ENCODE measurements at places on chromosomes 3 and 15.

- H3K4me1 ChIP-seq, result peaks cover 15% of the 10 kb centered on the region
- H3K27ac ChIP-seq, result peak overlapping the region; percentile 31
- no peak overlapping the region for H3K4me3 ChIP-seq
- peaks cover 24% of the 10 kb centered on the region for H3K36me3 ChIP-seq
- no peaks in the 10 kb centered on the region for H3K27me3 ChIP-seq
- no peak for DNase-seq
These were observed 26.7 kb downstream of the CLK3 start for GRCh38 chr15:74642348-74642733.

- H3K36me3 ChIP-seq, result no peaks in the 10 kb centered on the region
- H3K4me1 ChIP-seq, result no peaks in the 10 kb centered on the region
- no peak overlapping the region for H3K27ac ChIP-seq
- no peak overlapping the region for H3K4me3 ChIP-seq
- no peak for DNase-seq
These were observed 578.4 kb downstream of the ZIC1 start for GRCh38 chr3:147987549-147987948.

GRCh38 chr3:152254041-152254440 is 14.7 kb upstream of the MBNL1 start:
- no peaks in the 10 kb centered on the region for H3K27me3 ChIP-seq
- no peak for DNase-seq
- H3K27ac ChIP-seq, result no peak overlapping the region
- no peak overlapping the region for H3K4me3 ChIP-seq

GRCh38 chr15:98003996-98004395 is 43.5 kb downstream of the ARRDC4 start:
- no peak overlapping the region for H3K27ac ChIP-seq
- no peaks in the 10 kb centered on the region for H3K4me1 ChIP-seq
- no peaks in the 10 kb centered on the region for H3K36me3 ChIP-seq
- no peaks in the 10 kb centered on the region for H3K27me3 ChIP-seq
- H3K4me3 ChIP-seq, result no peak overlapping the region

GRCh38 chr3:171622126-171622525 is 161.9 kb upstream of the TNIK start:
- no peaks in the 10 kb centered on the region for H3K4me1 ChIP-seq
- H3K4me3 ChIP-seq, result no peak overlapping the region
- DNase-seq, result no peak

DNA sequence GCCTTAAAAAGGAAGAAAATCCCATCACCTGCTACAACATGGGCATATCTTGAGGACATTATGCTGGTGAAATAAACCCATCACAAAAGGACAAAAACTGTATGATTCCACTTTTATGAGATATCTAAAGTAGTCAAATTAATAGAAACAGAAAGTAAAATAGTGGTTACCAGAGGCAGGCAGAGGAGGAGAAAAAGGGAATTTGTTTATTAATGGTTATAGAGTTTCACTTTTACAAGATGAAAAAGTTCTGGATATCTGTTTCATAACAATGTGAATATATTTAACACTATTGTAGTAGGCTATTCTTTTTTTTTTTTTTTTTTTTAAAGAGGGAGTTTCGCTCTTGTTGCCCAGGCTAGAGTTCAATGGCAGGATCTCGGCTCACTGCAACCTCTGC is 40.4 kb downstream of the DPH3 start:
- H3K36me3 ChIP-seq, result no peaks in the 10 kb centered on the region
- H3K27ac ChIP-seq, result no peak overlapping the region

GRCh38 chr3:4350789-4351163 is 47.6 kb downstream of the SETMAR start:
- no peaks in the 10 kb centered on the region for H3K27me3 ChIP-seq
- peaks cover 11% of the 10 kb centered on the region for H3K4me1 ChIP-seq
- H3K27ac ChIP-seq, result no peak overlapping the region
- H3K4me3 ChIP-seq, result no peak overlapping the region
- H3K36me3 ChIP-seq, result no peaks in the 10 kb centered on the region

- peaks cover 21% of the 10 kb centered on the region for H3K4me1 ChIP-seq
- H3K27me3 ChIP-seq, result no peaks in the 10 kb centered on the region
- H3K36me3 ChIP-seq, result no peaks in the 10 kb centered on the region
- no peak overlapping the region for H3K27ac ChIP-seq
- no peak overlapping the region for H3K4me3 ChIP-seq
These were observed 13.1 kb upstream of the SLC27A2 start for GRCh38 chr15:50168783-50169411.

Measured in adrenal gland (tissue), 19 donors.